ENCODE measurements at places on chromosomes 4 and X.

DNA sequence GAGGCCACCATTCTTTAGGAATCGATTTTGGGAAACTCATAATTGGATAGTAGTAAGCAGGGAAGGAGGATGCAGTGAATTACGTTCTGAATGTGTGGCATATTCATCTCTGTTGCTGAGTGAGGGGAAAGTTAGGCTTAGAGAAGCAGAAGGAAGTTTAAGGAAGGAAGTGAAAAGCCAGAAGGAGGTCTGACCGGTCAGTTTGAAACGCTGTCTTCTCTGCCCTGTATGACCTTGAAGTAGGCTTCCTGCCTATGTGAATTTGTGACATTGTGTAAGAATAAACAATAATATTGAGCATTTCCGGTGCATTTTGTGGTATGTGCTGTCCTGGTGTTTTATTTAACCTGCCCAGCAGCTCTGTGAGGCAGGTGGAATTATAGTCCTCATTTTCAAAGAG lies 67.3 kb downstream of the PDLIM5 start:
- no peak for DNase-seq

GRCh38 chr4:26069218-26069617 lies 155.2 kb downstream of the SMIM20 start:
- no peak for DNase-seq

GRCh38 chr4:27720010-27720766 lies 859.5 kb downstream of the STIM2 start:
- DNase-seq = no peak

DNA sequence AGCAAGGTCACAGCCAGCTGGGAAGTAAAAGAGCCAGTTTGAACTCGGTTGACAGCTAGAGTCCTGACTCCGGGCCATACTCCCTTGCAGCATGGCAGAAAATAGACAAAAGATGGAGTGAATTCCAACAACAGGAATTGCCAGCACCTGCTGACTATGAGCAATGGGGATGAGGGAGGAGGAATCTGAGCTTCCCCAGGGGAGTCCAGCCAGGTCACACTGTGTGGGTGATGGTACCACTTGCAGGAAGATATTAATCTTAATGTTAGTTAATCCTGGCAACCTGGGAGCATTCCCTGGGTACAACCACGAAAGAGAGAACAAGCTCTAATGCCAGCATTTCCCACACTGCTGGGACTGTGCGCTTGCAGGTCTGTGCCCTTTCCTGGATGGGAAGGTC lies 48.1 kb upstream of the S100G start:
- no peak for DNase-seq

DNA sequence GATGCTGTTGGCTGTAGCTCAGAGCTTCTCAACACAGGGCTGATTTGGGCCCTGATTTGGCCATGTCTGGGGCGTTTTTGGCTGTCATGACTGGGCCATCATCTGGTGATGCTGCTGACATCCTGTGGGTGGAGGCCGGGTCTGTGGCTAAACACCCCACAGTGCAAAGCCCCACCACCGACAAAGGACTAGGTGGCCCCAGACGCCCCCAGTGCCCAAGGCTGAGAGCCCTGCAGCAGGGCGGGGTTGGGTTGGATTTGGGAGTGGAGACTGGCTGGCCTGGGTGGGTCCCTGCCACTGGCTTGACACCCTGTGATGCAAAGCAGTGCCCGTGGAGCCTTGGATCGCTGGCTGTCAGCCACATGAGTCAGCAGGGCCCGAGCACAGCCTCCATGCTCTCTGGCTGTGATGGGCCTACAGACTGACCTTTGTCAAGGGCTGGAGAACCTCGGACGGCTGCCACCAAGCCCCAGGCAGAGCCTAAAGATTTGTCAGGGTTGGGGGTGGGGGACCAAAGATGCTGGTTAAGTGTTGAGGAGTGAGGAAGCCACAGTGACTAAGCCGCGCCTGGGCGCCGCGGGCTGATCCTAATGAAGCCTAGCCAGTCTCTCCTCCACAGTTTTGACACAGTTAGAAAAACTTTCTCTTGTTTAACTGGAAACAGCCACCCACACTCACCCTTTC lies 28.3 kb downstream of the CYTL1 start:
- DNase-seq = no peak

DNA sequence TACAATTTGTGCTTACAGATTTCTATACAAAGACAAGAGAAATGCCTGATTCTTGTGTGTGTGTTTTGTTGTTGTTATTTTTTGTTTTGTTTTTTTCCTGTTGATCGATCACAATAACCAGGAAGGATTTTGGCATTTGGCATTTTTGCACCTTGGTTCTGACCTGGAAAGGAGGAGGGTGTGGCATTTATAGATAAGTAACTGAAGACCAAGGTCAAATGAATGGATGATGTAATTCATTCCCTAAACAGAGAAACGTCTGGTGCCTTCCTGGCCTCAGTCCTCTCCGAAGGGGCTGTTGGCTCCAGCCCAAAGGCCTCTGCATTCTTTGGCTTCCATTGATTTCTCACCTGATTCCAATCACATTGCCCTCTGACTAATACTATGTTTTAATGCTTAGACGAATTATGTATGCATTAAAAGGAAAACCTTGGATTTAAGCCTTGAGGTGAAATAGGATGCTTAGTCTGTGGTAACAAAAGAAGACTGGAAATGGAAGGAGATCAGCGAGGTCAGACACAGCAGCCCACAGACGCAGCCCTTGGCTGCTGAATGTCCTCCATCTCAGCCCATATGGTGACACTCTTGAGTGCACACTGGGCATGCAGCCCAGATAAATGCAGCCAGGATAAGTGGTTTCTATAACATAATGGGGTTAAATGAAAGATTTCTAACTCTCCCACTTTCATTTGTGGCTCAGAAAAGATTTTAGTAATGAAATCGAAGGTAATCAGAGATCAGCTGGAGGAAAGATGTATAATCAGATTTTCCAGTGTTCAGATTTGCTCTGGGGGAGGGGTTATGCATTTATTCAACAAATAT lies 60.5 kb upstream of the TRIM2 start:
- DNase-seq = no peak

DNA sequence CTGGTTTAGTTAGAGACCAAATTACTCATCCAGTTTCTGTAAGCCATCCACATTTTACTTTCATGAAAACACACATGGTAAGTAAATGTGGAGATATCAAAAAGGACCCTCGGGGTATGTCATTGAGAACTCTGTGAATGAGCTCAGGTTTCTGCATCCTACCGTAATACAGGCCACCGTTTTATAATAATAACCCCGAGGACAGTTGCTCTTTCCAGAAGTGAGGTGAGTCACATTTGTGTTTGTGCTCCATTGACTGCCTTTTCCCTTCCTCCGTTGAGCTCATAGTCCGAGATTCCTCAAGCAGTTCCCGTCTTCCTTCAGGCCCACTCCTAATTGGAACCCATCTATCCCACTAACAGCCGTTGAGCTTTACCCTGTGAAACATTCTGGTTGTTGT lies 95.3 kb downstream of the GRID2 start:
- no peak for DNase-seq

DNA sequence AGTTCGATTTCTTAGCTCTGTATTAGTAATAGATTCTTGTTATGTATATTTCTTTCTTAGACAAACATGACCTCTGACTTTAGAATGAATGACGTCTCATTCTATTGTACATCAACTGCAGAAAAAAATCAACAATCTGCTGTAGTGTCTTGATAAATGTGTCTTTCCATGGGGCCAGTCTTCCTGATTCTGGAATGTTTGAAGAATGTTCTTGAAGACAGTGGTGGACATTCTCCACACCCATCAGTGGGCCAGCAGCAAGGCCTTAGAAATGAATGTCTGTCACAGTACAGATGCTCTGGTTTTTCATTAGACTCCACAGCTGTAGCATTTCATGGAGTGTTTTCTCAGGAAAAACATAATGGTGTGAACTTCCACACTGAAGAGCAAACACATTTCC lies 63.2 kb upstream of the FAM47B start:
- no peak for DNase-seq

DNA sequence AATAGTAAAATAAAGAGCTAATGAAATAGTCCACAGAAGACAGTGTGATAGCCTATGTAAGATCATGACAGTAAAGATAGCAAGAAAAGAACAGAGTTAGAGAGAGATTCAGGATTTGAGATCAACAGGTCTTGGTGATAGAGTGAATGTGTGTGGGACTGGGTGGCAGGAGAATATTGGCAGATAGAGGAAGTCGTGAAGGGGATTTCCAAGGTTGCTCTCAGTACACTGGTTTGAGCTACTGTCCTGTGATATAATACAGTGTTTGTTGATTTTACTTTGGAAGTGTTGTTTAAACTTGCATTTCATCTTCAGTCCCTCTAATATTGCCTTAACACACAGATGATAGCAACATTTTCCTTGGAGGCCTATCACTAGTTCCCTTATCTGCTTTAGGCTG lies 44.1 kb downstream of the DTHD1 start:
- DNase-seq = no peak

- no peak for DNase-seq
Measured at GRCh38 chrX:72634331-72634730, 61.7 kb upstream of the HDAC8 start.

GRCh38 chr4:188949596-188949995 lies 810.4 kb downstream of the TRIML1 start:
- no peak for DNase-seq

DNA sequence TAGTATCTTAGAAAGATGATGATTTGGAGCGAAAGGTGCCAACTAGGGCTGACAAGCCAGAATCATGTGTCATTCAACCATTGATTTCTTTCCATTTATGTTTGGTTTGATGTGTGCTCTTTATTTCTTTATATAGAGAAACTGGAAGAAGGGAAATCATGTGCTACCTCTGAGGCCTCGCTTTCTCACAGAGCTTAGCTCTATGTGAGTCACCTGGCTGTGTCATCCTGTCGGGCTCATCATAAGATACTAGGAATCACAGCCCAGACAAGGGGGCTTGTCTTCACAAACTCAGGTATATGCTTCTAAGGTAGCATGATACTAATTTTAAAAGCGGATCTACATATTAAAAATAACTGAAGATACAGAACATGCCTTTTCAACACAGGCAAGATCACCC lies 81.7 kb upstream of the GPM6B start:
- DNase-seq = no peak

GRCh38 chr4:164617426-164617825 lies 136.5 kb upstream of the SMIM31 start:
- DNase-seq = no peak

- DNase-seq = no peak
Measured at GRCh38 chrX:44954562-44954961, 81.6 kb downstream of the KDM6A start.

GRCh38 chr4:185865901-185866328 lies 53.9 kb upstream of the SORBS2 start:
- DNase-seq = no peak

GRCh38 chr4:76211769-76212708 lies 1.6 kb downstream of the SCARB2 start:
- DNase-seq = no peak

DNA sequence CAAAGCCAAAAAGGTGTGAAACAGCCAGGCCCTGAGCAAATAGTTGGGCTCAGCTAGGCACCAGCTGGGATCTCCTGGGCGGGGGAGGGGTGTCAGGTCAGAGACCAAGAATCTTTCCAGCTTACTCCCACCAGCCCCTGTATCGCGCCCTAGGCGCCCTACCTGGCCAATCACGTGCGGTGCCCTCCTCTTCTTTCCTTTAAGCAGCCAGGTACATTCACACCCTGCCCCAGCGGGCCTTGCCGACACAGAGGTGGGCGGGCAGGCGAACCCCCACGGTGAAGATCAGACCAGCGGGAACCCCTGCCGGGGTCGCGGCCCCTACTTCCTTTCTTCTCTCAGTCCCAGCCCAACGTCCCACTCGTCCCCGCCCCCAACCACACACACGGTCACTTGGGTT lies 9.1 kb downstream of the ARHGAP36 start:
- DNase-seq = no peak

GRCh38 chrX:102672856-102673255 lies 21.6 kb downstream of the GPRASP1 start:
- no peak for DNase-seq

DNA sequence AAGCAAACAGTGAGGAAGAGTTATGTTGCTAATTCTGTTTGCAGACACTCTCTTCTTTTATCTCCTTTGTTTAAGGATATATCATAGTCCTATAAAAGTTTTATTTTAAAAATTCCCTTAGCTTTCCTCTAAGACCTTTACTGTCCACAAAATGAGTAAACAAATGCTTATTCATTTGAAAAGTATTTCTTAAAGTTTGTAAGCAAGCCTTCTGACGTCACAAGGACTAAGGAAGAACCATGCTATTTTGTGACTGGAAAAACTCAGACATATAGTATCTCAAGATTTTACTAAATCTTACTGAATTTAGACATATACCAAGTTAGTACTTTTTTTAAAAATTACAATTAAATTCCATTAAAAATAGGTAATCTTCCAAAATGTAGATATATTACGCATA lies 5.2 kb upstream of the RBMXL3 start:
- no peak for DNase-seq

- DNase-seq = no peak
Measured at GRCh38 chr4:115234405-115235093, 121.1 kb upstream of the NDST4 start.

- DNase-seq = no peak
Measured at GRCh38 chrX:698206-698605, 67.6 kb downstream of the SHOX start.

- DNase-seq = no peak
Measured at GRCh38 chr4:79235095-79235494, 90.8 kb downstream of the NAA11 start.

DNA sequence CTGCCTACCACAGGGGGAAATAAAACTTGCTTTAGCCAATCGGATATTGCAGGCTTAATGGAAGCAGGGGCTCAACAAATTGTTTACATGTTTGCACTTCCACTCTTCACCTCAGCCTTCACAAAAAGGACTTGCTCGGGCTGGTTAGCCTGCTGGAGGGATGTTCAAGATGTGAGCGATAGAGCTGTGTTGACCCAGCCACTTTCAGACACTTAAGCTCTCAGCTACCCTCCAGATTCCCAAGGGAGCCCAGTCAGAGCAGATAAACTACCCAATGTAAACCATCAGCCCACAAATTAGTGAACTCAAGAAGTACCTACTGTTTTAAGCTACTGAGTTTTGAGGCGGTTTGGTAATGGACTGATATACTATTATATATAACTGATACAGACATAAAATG lies 508.4 kb upstream of the FTHL17 start:
- no peak for DNase-seq

DNA sequence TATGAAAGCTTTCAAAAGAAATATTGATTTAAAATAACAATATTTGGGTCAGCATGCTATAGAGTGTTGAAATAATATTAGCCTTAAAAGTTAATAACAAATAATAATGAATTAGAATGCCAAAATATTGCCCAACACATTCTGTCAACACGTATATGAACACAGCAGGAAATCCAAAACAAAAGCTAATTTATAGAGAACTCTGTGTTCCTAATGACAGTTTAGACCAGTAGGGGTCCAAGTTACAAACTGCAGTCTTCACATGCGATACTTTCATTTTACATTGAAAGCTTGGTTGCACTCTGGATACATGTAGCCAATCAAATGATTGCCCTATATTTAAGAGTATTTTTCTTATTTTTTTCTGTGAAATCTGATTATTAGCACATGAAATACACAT lies 274.4 kb downstream of the DCTD start:
- no peak for DNase-seq

DNA sequence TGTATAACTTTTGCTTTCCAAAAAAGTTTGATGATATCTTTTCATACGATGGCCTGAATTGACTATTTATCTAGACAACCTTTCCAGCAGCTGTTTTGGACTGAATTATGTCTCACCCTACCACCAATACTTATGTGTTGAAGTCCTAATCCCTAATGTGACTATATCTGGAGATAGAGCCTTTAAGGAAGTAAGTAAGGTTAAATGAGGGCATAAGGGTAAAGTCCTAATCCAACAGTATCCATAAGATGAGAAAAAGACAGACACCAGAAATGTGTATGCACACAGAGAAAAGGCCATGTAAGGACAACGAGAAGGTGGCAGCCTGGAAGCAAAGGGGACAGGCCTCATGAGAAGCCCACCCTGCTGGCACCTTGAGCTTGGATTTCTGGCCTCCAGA lies 86.6 kb upstream of the PPARGC1A start:
- no peak for DNase-seq
